Hypothalamus (tissue), 51 donors: ENCODE measurements at places on chromosomes 4 and X.

DNA sequence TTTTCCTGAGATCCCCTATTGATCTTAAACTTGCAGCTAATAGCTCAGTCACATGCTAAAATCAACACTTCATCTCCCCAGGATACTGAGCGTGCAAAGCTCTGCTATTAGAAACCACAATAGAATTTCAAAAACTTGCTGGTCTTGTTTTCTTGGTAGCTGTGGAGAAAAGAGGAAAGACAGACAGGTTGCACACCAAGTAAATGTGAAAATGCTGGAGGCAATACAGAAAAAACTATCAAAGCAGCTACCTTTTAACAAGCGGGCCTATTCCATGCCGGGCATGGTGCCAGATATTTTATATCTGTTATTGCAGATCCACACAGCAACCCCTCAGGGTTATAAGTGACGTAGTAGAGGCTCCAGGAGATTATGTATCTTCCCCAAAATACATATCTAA lies 171.9 kb downstream of the DCTD start:
- DNase-seq: no peak

GRCh38 chr4:47531954-47532321 lies 46.9 kb downstream of the ATP10D start:
- DNase-seq: no peak

GRCh38 chr4:161411901-161412300 lies 751.9 kb downstream of the FSTL5 start:
- no peak for DNase-seq

DNA sequence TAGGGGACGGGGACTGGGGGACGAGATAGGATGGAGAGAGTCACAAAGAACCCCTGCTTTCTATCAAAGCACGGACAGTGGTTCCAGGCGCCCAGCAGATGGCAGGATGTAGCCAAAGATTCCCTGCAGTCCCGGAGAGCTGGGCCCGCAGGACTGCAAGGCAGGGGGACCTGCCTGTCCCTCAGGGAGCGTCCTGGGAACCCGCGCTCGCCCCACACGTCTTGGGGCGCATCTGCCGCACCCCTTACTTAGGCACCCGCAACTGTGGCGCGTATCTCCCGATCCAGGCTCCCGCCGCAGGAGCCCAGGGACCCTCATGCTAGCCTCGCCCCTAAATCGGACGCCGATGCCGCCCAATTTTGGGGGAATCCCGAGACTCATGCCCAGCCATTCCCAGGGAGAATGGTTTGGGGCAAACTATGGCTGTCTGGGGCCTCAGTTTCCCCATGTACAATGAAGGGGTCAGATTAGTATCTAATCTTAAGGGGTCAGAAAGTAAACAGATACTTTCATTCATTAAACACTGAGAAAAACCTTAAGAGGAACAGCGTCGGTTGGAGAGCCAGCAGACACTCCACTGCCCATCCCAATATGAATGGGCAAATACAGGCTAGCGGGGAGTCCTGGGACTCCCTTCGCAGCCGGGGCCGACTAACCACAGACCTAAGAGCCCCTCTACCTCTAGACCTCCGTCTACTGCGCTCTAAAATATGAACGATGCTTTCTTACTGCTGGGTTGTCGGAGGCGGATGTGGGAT lies 581 bp upstream of the STK32B start:
- peak; percentile 9 for DNase-seq

GRCh38 chr4:42360256-42360669 lies 37.0 kb upstream of the SHISA3 start:
- DNase-seq: no peak

GRCh38 chrX:129525896-129526295 lies 2.6 kb upstream of the SMARCA1 start:
- DNase-seq: no peak

GRCh38 chr4:141016117-141016798 lies 117.0 kb downstream of the RNF150 start:
- no peak for DNase-seq

DNA sequence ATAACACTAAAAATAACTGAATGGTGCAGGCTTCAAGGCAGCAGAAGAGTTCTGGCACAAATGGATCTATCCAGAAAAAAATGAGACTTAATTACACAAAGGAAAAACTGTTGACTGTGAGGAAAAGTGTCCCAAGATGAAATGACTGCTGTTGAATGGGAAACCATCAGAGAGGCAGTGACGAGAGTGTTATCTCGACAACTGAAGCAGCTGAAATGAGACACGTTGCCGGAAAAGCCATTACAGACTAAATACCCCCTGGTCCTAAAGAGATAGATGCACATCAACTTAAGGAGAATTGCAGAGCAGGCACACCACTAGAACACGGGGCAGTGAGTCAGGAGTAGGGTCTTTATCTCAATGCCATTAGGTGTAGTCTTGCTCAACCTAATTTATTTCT lies 277.8 kb downstream of the DMD start:
- no peak for DNase-seq

GRCh38 chr4:77989968-77990367 lies 67.2 kb upstream of the FRAS1 start:
- DNase-seq: no peak

GRCh38 chr4:48546336-48546735 lies 56.3 kb downstream of the ZAR1 start:
- DNase-seq: no peak

- no peak for DNase-seq
These were observed 100.6 kb downstream of the GC start for GRCh38 chr4:71683309-71683708.

DNA sequence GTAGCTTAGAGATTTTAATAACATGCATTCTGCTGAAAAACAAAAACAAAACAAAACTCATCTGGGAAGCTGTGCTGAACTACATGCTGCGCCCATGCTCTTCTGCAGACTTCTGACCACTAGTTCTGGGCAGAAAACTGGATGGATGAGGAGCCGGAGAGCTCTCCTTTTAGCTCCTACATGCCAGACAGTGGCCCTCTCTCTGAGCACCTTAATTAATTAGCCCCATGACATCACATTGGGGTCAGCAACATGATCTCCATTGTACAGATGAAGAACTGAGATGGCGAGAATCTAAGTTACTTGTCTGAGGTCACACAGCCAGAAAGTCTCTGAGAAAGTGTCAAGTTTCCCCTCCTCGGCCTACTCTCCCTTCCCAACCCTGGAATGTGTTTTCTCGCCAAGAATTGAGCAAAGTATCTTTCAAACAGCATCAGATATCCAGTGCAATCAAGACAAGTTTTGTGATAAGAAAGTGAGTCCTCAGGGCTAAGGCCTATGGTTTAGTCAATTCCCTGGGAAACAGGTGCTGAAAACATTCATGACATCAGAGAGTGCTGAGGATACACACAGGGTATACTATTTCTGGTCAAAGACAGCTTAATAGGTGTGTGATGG lies 21.6 kb downstream of the SCD5 start:
- no peak for DNase-seq

DNA sequence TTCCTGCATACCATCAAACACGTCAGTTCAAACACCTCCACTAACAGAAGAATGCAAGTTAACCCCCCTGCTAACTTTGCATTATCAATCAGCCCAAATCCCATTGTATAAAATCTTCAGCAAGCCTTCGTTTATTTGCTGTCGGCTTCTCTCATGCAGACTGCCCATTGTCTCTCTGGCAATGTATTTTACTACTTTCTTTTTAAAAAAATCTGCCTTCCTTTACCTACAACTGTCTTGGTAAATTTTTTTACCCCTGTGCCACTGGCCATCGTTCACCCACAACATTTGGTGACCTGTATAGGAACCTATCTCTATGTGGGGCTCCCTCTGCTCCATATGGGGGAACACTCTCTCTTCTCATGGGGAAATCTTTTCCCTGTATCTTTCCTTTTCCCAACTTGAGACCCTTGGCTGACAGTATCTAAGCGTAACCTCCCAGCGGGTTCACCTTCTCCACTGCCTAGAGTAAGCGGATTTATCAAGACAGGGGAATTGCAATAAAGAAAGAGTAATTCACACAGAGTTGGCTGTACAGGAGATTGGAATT lies 244.6 kb downstream of the CPXCR1 start:
- DNase-seq: no peak

DNA sequence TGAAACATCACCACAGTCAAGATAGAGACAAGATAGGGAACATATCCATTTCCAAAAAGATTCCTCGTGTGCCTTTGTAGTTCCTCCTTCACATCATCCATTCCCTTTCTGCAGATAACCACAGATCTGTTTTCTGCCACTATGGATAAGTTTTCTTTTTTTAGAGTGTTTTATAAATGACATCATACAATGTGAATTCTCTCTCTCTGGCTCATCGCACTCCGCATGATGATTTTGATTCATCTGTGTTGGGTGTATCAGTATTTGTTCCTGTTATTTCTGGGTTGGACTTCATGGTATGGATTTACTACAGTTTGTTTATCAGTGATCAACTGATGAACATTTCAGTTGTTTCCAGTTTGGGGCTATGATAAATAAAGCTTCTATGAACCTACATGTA lies 23.2 kb upstream of the ANXA3 start:
- DNase-seq: no peak

DNA sequence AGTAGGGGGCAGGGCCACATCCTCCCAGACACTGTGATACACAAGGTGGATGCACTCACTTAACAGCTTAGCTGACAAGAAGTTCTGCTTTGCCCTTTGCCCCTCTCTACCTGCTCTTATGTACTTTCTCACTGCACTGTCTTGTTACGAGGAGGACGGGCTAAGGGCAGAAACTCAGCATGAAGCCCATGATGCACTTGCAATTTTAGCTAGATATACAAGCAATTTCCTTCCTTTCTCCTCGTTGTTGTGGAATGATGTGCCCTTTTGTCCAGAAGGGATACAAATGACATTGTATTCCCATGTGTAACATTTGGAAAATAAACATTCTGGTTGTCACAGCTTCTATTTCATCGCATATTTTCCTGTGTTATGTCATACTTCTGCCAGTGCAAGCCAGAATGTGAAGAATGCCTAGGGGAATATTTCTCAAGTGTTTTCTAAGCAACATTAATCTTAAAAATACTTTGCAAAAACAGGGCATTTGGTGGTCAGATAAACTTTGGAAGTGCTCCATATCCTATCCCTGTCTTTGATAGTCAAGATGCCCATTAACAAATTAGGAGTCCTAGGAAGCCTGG lies 47.2 kb downstream of the MAOA start:
- DNase-seq: no peak

DNA sequence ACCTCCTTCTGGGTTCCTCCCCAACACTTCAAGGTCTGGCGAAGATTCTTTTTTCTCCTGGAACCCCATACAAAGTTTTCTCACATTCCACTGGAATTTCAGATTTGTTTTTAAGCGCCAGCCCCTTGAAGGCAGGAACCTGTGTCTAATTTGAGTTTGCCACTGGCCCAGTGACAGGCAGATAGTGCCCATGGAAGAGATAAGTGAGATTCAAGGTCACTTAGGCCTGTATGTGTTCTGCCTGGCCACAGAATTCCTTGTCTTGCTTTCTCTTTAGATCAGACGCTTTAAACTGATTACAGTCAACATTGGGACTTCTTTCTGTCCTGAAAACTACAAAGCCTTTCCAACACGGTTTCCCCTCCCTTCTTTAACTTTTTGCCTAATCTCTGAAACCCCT lies 11.2 kb downstream of the ATOH1 start:
- DNase-seq: no peak

DNA sequence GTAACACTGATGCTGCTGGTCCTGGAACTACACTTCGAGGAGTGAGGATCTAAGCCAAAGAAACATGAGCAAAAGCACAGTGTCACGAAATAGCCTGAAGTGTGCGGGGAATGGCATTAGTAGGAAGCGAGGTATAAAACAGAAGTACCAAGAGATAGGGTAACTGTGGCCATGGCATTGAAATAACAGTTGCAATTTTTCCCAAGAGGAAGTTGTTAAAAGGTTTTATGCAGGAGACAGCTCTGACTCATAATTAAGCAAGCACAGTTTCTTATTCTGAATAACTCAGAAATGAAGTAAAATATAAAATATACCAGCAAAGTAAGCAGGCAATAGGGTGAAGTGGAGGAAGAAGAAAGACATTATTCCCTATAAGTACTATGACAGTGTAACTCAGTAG lies 90.3 kb upstream of the TMEM150C start:
- DNase-seq: no peak

GRCh38 chrX:150234126-150234525 lies 129.0 kb upstream of the MAMLD1 start:
- no peak for DNase-seq

DNA sequence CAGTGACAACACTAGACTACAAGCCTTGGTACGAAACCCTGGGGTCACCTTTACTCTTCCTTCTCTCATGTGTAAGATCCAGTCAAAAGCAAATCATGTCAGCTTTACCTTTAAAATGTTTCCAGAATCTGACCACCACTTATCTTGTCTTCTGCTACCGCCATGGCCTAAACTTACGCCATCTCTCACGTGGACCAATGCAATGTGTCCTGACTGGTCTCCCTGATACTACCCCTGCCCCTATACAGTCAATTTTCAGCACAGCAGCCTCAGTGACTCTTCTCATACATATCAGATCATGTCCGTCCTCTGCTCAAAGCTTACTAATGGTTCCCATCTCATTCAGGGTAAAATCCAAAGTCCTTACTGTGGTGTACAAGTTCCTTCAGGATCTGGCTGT lies 15.0 kb upstream of the MAML3 start:
- no peak for DNase-seq
